ENCODE measurements at places on chromosomes 3 and 15.

DNA sequence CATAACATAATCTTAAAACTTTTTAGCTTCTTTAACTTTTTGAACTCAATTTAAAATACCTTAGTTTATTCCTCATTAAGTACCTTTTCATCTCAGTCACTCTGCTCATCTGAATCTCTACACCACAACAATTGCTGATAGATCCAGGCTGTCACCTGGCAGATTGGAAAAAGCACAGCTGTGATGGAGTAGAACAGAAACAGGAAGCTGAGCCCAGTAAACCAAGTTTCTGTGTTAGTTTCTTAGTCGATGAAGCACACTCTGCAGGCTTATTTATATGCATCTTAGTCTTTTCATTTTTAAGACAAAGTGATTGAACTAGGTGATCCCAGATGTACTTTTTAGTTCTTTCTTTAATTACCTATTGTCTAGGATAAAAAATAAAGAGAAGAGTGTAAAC is 1398.0 kb upstream of the ALCAM start:
- no peak for DNase-seq

- DNase-seq = no peak
These were observed 500.6 kb upstream of the MCTP2 start for GRCh38 chr15:93730724-93731123.

DNA sequence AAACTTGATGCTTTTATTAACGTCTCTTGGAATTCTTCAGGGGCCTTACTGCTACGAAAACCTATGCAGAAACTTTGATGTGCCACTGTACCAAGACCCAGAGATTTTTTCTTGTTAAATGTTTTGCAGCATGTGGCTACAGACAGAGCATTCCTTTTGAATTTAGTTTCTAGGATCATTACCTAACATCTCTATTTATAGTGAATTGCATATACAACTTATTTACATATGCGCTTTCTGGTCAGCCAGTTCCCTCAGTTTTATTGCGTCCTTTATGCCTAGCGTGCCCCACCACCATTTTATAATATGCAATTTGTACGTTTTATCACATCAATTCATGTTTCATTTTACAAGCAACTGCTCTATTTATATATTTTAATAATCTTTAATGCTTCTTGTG is 46.2 kb upstream of the AGTR1 start:
- no peak for DNase-seq

DNA sequence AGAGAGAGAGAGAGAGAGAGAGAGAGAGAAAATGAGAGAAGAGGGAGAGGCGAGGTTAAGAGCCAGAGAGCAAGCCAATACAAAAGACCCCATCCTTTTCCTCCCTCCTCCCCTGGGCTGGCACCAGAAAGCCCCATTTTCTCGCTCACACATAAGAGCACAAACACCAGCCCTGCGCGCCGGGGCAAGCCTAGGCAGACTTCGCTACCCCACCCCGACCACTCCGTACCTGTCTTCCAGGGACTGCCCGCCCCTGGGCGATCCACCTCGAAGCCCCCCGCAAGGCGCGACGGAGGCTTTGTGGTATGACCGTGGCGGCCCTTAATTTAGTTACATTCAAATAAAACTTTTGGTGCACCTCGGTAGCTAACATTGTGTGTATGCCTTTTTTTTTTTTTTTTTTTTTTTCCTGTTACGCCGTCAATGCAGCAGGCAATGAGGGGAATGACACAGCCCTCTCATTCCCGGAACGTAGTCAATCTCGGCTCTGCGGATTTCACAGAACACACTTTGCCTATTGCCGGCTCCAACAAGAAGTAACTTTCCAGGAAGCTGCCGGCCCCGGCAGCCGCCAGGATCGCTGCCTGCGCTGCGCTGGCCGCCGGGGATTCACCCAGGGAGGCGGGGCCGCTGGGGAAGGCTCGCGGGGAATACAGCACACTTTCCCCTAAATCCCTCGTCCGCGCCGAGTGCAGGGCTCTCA is 7.7 kb downstream of the BCL6 start:
- DNase-seq = peak; percentile 39
